ENCODE measurements at places on chromosomes 16 and 17.

- DNase-seq = no peak
Measured at GRCh38 chr16:4372001-4372577, 441 bp downstream of the VASN start.

DNA sequence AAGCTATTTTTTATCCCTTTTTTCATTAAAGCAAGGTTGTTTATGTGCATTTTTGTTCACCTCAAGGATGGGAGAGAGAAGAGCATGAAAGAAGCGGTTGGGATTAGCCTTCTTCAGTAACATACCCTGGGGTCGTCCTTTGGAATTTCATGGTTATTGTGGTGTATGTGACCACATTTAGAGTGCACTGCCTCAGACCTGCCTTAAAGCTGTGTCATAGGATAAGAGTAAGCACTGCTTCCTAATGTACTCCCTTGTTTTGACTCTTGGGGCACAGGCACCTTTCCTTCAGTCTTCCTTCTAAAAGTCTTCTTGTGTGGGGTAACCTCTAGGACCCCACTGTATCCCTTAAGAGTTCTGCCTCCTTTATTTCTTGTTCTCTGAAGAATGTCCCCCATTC is 28.9 kb downstream of the TNRC6A start:
- DNase-seq = no peak

DNA sequence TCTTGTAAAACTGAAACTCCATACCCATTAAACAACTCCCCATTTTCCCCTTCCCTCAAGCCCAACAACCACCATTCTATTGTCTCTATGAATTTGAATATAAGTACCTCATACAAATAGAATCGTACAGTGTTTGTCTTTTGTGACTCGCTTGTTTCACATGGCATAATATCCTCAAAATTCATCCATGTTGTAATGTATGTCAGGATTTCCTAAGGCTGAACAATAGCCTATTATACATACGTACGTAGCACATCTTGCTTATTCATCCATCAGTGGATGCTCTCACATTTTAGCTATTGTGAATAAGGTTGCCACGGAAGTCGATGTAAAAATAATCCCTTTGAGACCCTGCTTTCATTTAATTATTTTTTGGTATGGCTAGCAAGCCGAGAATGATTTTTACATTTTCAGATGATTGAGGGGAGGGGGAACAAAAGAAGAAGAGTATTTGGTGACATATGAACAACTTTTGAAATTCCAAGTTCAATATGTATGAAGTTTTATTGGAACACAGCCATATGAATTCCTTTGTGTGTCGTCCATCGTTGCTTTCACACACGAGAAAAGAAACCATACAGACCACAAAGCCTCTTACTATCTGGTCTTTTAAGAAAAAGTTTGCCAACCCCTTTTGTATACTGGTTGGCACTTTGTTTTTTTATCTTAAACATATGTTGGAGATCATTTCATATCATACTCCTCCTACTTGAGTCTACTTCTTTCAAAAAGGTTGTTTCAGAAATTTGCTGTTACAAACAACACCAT is 371.2 kb downstream of the NPIPA8 start:
- no peak for DNase-seq

- DNase-seq = no peak
Measured at GRCh38 chr16:474420-475122, 49.1 kb downstream of the RAB11FIP3 start.

DNA sequence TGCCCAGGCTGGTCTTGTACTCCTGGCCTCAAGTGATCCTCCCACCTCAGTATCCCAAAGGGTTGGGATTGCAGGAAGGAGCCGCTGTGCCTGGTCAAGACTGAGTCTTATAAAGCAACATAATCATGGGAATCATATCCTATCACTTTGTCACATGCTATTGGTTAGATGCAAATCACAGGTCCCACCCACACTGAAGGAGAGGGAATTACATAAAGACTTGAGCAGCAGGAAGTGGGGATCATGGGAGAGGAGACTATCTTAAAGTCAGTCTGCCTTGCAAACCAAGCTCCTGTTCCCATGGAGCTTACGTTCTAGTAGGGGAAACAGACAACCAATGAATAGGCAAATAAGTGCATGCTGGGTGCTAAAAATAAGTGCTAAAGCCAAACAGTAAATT is 28.3 kb upstream of the TENT4B start:
- no peak for DNase-seq

DNA sequence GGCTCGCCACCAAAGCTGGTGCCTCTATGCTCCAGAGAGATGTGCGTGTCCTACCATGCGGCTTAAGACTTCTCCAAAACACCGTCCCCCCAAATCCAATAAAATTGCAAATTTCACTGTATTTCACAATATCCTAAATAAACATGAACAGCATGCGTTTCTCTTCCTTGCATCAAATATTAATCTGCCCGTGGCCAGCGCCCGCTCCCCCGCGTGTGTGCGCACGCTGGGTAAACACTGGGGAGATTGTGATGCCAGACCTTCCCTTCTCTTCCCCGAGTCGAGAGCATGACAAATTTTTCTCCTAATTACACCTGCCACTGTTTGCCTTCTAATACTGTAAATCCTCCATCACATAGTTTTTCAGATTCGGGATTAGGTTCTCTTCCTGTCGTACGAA is 148.1 kb downstream of the MRM1 start:
- DNase-seq = no peak
